ENCODE measurements at places on chromosomes 5 and 9.

- DNase-seq = no peak
These were observed 130.0 kb upstream of the DMRTA1 start for GRCh38 chr9:22316645-22317044.

DNA sequence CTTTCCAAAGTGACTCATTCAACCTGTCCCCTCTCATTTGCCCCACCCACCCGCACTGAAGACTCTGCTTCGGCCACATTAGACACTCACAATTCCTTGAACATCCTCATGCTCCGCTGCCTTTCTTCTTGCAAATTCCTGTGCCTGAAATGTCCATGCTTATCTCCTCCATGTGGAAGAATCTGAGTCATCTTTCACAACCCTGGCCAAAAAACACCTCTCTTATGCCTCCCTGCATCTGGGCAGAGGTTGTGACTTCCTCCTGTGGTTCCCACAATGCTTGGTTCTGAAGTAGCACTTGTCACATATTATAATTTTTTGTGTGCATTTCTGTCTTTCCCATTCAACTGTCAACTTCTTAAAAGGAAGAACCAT lies 238.6 kb downstream of the ENC1 start:
- no peak for DNase-seq

DNA sequence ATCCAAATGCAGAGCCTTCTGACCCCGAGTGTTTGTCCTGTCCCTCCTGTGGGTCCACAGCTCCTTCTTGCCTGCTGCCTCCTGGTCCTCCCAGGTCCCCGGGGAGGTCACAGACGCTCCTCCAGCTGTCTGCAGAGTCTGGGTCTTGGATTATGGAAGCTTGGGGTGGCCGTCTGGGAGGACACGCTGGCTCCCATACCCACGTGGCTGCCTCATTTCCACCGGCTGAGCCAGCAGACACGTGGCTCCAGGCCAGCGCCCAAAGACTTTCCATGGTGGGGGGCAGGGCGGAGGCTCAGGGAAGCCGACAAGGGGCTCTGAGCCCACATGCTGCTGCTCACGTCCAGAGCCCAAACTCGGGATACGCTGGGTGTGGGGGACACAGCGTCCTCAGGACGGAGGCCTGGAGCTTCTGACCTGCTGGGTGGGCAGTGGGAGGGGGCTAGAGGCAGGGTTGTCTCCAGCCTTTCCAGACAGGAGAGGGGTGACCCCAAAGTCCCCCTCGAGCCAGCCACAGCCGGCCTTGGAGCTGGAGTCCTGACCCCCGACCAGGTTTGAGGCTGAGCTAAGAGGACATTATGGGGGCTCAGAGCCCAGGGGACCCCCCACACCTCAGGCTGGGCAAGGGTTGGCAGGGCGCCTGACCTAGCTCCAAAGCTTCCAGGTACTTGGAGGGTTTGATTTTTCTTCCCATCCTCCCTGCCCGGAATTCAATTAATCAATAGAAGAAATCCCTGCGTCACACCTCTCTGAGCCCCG lies 24.2 kb upstream of the RNU6ATAC start:
- DNase-seq = no peak

DNA sequence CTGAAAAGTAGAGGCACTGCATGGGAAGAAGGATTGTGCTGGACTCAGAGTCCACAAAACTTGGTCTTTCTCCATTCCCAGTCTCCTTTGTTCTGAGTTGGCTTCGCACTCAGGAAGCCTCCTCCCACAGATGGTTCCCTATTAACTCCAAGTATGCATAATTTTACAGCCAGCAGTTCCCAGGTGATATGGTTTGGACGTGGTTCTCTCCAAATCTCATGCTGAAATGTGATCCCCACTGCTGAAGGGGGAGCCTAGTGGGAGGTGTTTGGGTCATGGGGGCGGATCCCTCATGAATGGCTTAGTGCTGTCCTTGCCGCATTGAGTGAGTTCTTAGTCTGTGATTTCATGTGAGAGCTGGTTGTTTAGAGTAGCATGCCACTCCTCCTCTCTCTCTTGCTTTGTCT lies 86.6 kb downstream of the FEM1C start:
- no peak for DNase-seq

DNA sequence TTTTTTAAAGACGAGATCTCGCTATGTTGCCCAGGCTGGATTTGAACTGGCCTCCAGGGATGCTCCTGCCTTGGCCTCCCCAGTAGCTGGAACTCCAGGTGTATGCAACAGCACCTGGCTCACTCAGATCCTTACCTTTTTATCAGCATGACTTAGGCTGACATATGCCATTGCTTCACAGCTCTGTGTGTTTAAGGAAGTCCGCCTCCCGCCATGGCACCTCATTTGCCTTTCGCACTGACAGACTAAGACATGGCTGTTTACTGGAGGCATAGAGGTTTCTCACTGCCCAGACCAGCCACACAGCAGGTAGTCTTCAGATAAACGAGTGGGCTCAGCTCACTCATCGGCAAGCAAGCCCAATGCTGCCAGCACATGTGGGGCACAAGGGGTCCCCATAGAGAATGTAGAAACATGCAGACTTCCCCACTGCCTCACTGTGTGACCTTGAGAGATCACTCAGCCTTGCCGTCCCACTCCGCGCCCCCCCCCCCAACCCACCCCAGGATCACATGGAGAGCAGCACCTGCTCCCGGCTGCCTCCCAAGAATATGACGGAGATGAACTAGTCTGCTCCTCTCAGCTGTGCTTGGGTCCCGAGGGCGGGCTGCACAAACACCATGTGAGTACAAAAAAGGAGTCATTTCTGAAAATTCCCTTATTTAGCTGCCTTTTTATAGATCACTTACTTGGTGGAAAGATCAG lies 62.8 kb downstream of the DCP2 start:
- no peak for DNase-seq

- DNase-seq = no peak
These were observed 87.7 kb downstream of the ANGPTL2 start for GRCh38 chr9:127034691-127035090.

DNA sequence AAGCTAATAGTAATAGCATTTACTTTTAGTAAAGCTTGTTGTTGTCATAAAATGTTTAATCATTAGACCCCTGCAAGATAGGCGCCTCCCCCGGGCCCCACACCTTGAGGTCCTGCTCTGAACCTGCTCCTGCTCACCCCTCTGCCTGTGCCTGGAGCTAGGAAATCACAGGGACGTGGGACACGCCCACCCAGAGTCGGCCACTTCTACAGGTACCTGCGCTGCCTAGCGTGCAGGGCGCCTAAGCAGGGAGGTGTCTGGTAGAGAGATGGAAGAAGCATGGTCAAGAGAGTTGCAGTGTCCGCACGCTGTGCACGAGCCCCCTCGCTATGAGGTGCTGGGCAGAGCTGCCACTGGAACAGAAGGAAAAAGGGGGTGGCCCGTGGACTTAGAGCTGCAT lies 52.6 kb downstream of the HINT1 start:
- DNase-seq = no peak

GRCh38 chr9:34547960-34548611 lies 25.3 kb upstream of the ENHO start:
- DNase-seq = peak; percentile 35

DNA sequence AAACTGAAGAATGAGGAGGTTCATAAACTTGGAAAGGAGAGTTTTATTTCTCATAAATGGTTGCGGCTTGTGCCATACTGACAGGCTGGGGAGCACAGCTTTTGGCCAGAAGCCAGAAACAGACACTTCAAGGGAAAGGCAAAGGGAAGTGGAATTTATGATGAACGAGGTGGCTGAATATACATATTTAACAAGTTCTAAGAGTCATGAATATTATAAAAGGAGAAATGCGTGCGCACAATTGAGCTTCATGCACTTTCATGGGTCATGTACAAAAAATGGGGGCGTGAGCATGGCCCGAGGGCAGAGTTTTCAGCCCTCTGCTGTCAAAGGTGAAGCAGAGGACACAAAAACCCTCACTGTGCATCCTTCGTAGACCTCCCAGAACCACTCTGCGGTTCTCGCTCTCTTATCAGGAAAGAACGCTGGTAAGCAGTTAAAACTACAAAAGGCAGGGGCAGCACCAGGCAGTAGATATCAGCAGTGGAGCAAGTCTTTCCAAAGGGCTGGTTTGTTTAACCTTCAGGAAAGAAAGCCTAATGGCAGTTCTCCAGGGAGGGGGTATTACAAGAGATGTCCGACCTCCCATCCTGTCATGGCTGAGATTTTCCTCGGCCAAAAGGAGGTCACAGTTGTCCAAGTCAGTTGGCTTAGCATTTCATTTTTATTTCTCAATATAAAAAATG lies 29.0 kb downstream of the AUH start:
- DNase-seq = no peak

Measured in fibroblast of the conjunctiva (primary cell).